ENCODE measurements at places on chromosomes 11 and 22.

DNA sequence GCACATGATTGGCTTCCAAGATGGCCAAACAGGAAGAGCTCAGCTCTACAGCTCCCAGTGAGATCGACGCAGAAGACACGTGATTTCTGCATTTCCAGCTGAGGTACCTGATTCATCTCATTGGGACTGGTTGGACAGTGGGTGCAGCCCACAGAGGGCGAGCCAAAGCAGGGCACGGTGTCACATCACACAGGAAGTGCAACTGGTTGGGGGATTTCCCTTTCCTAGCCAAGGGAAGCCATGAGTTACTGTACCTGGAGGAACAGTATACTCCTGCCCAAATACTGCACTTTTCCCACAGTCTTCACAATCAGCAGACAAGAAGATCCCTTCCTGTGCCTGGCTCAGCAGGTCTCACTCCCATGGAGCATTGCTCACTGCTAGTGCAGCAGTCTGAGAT lies 131.2 kb downstream of the DLG2 start:
- no peak for DNase-seq

- DNase-seq = no peak
These were observed 2.6 kb downstream of the TMPRSS4 start for GRCh38 chr11:118079491-118079890.

DNA sequence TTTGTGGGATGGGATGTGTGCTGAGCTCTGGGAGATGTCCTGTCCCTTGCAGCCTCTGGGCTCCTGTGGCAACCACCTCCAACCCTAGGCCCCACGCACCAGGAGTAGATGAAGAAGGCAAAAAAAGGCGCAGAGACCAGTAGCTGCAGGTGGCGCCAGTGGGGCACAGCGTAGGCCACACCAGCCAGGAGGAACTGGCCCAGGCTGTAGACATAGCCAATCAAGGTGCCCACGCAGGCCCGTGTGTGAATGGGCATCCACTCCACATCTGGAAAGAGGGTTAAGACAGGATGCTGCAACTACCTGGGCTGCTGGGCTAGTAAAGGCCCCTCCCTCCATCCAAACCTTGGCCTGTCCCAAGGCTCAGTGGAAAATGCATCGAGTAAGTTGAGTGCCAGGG lies 3.0 kb downstream of the SLC22A6 start:
- no peak for DNase-seq

DNA sequence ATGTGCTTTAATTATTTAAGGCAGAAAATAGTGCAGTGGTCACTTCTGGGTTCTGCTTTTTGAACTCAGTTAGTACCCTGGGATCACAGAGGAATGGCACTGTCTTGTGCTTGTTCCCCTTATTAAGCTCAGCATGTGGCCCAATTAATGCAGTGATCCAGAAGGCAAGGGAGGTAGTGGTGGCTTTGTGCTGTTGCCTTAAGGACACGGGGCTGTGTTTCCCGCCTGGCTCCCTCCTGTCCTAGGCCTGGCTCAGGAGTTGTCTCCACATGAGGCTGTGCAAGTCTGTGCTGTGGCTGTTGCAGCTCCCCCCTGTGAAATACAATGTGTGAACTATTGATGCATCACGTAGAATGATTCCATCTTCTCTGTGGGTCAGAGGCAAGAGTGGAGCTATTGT lies 49.2 kb upstream of the CABP7 start:
- DNase-seq = no peak

GRCh38 chr11:64220271-64220670 lies 5.7 kb downstream of the TRPT1 start:
- no peak for DNase-seq

DNA sequence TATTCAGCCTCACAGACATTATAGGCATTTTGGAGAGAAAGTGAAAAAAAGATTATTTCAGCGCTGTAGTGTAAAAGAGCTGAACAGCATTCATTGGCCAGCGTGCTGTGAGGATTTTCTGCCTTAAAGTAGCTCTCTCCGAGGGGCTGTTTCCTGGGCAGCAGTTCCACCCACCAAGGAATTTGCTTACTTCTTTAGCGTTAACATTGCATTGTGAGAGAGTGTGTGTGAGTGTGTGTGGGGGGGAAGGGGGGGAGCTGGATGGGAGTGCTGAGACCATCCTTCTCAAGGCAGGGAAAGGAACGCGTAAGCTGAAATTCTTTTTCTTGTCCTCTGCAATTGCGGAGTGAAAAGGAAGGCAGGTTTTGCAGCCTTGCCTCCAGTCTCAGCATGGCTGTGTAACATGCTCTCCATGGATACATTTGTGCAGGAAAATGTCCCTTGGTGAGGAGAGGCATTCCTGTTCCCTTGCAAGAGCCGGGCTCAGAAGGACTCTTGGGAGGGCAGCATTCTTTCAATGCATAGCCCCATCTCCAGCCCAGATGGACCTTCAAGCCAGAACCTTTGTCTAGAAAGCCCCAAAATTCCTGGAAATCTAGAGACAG lies 159.9 kb upstream of the NAV2 start:
- no peak for DNase-seq

DNA sequence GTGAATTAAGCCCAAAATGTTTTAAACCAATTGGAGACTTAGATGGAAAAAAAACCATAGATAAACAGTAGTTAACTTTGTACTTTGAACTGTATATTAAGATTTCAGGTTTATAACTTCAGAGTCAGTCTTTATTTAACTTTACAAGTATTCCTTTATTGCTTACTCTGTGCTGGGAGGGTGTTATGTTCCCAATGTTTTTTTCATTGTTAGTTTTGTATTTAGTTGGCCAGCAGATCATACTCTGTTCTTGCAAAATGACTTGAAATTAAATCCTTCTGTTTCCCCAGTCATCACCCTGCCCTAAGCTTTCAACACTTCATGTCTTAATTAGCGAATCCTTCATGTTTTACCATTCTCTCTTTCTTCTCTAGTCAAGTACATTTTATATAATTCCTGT lies 25.3 kb downstream of the SIK2 start:
- no peak for DNase-seq

DNA sequence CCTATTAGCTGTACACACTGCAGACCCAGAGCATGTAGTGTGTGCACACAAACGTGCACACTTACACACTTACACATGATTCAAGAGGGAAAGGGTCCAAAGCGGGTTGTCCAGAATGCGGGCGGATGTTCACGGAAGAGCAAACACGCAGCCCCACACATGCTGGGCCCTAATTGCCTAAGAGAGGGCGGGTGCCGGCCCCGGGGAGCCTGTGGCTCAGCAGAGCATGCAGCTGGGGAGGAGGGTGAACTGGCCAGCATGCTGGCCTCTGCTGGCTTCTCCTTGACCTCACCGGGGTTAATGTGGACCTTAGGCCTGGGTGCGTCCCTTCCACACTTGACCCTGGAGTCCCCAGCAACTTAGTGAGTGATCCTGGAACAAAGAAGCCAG lies 816.3 kb downstream of the BRD1 start:
- no peak for DNase-seq

- no peak for DNase-seq
These were observed 260.4 kb upstream of the ARHGAP20 start for GRCh38 chr11:110972640-110973039.

GRCh38 chr11:64894070-64894811 lies 15.8 kb upstream of the EHD1 start:
- DNase-seq = no peak

- no peak for DNase-seq
These were observed 766.5 kb downstream of the METTL15 start for GRCh38 chr11:28874706-28875105.

DNA sequence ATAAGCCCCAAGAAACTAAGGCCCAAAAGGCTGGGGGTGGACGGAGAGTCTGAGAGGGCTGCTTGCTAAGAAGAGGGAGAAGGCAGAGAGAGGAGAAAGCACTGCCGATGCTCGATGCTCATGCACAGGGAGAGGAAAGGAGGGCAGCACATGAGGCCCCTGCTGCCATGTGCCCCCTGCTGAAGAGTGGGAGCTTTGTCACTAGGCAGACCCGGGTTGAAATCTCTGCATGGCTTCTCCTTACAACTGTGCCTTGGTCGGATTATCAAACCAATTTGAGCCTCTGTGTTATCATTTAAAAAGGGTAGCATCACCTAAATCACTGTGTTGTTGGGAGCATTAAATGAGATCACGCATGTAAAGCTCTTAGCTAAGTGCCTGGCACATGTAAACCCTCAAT lies 330.5 kb downstream of the NXPE2 start:
- DNase-seq = no peak

DNA sequence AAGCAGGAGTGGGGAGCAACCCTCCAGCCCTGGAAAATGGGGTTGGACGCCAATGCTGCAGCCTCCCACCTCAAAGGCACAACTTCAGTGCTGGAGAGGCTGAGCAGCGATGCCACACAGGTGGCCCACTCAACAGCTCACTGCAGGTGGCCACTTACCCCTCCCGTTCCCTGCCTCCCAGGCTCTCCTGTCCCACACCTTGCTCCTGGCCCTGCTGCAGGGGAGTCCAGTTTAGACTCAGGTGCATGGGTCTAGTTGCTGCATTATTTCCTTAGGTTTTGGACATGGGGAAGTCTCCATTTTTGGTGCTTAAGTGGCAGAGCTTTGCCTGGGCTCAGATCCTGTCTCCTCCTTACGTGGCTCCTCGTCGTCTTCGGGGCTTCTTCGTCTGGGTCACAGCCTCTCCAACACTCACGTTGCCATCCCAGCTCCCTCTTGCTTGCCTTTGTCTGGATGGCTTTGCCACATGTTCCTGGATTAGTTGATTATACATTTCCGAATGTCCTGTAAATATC lies 898.3 kb downstream of the BRD1 start:
- DNase-seq = no peak

Data from muscle of back (tissue), 13 donors.